ENCODE measurements at places on chromosomes 12 and 14. TPM values are rescaled to one million over a fixed set of nuclear protein-coding genes. Genes with fewer than 3 reads are reported as not detected.

DNA sequence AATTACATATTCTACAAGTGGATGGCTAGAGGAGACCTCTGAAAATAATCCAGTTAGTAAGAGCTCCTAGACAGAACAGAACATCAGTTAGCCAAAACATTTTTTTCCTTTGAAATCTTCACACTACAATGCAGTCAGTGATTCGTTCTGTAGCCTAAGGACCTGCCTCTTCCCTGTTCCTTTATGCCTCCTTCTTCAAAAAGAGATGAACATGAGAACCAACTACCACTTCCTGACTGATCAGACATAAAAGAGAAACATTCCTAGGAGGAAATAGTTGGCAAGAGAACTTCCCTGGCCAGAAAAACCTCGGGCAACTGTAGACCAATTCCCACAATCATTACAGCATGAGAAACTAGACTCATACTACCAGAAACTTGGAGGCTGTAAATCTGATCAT, 29.4 kb downstream of the ITPR2 start:
- peak; percentile 42 for ATAC-seq

- no peak for ATAC-seq
These were observed 23.3 kb downstream of the TMED8 start for GRCh38 chr14:77353469-77354141.

GRCh38 chr12:110270125-110270962, 10.7 kb upstream of the ATP2A2 start:
- peak; percentile 19 for ATAC-seq

GRCh38 chr12:112233242-112233641, 107.9 kb downstream of the TRAFD1 start:
- ATAC-seq: no peak

GRCh38 chr12:110234755-110235154, 46.3 kb upstream of the ATP2A2 start:
- no peak for ATAC-seq

DNA sequence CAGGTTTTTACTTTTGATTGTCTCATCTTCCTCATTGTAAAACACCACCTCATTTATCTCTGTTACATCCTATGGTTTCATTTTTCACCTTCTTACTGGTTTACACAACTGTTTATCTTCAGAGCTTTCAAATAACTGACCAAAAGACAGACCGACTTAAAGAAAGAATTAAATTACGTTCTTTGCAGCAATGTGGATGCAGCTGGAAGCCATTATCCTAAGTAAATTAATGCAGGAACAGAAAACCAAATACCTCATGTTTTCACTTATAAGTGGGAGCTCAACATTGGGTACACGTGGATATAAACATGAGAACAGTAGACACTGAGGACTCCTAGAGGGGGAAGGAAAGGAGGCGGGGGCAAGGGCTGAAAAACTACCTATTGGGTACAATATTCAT, 729.0 kb upstream of the USP15 start:
- ATAC-seq: no peak

- ATAC-seq: no peak
These were observed 30.8 kb downstream of the XRCC3 start for GRCh38 chr14:103684471-103684870.

DNA sequence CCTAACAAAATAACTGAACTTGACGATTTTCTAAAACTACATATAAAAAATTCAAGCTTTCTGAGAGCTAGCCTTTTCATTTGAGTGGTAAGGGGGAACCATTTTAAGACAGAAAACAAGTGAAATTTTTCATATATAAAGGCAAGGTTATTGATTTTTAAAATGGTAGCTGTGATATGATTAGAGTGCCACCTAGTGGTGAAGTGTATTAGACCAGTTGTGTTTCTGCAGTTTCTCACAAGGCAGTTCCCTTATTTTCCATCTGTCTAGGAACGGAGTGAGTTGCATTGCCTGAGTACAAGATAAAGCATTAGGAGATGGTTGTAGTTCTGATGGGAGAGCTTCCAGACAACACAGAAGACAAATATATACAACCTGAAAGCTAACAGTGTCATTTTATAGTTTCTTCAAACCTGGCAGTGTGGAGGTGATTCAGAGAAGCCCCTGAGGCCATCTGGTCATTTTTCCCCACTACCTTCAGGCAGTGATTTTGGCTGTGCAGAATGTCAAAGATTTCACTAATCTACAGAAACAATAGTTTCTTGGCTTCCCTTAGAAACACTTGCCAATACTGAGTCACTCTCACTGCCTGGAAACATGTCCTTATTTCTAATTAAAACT, 180.8 kb downstream of the C12orf50 start:
- peak; percentile 32 for ATAC-seq

DNA sequence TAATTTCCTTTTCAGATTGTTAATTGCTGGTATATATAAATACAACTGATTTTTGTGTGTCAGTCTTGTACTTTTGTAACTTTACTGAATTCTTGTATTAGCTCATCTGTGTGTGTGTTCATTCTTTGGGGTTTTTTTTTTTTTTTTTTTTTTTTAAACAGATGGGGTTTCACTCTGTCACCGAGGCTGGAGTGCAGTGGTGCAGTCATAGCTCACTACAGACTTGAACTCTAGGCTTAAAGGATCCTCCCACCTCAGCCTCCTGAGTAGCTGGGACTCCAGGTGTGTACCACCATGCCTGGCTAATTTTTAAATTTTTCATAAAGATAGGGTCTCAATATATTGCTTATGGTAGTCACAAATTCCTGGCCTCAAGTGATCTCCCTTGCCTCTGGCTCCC, 68.0 kb downstream of the WNK1 start:
- no peak for ATAC-seq

INF2 gene
- total RNA-seq: 28.4 TPM

CFAP54 gene
- 0.28 TPM for total RNA-seq

P2RX2 gene
- not detected for total RNA-seq

MAGOHB gene
- 16.7 TPM for total RNA-seq

SPTLC2 gene
- 40.1 TPM for total RNA-seq

PTPRR gene
- total RNA-seq: not detected

KLRC2 gene
- 0.60 TPM for total RNA-seq

Measured in esophagus mucosa (tissue), 1 donor.